Testis (tissue), 5 donors: ENCODE measurements at places on chromosomes 11 and 22. TPM values are rescaled to one million over a fixed set of nuclear protein-coding genes. Genes with fewer than 3 reads are reported as not detected.

ANKK1 gene
- 2.2 TPM for total RNA-seq

GGA1 gene
- total RNA-seq = 359 TPM

ANGPTL5 gene
- 0.62 TPM for total RNA-seq

IGSF9B gene
- total RNA-seq = 119 TPM

EPS8L2 gene
- 29.1 TPM for total RNA-seq

TYR gene
- total RNA-seq = 1.5 TPM

ELFN2 gene
- 5.3 TPM for total RNA-seq

MUC2 gene
- total RNA-seq = 0.93 TPM

RHOG gene
- 58.3 TPM for total RNA-seq

PPP6R2 gene
- total RNA-seq = 142 TPM

TMEM45B gene
- total RNA-seq = 0.12 TPM

MYOD1 gene
- 1.6 TPM for total RNA-seq

SREBF2 gene
- total RNA-seq = 79.8 TPM

SERPIND1 gene
- 0.25 TPM for total RNA-seq

KRTAP5-1 gene
- total RNA-seq = not detected
